Head of caudate nucleus (tissue), 42 donors: ENCODE measurements at places on chromosomes 7 and 10.

GRCh38 chr7:29611941-29612544 is 48.4 kb downstream of the PRR15 start:
- DNase-seq: no peak

- DNase-seq: no peak
Observed at GRCh38 chr10:95792874-95793285, 36.9 kb downstream of the ENTPD1 start.

DNA sequence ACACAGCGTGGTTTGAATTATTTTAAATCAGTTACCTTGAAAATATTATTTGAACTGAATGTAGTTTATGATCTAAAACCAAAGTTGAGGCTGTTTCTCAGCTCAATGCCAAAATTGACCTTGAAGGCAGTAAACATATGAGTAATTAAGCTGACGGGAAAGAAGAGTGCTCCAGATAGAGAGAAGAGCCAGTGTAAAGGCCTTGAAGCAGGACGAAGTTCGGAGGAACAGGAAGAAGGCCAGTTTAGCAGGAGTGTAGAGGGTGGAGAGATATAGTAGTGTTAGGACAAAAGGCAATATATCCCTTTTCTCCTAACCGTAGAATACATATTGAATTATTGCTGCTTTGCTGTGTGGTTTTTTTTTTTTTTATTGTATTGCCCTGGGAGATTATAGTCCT is 63.2 kb downstream of the CYP51A1 start:
- DNase-seq: no peak

DNA sequence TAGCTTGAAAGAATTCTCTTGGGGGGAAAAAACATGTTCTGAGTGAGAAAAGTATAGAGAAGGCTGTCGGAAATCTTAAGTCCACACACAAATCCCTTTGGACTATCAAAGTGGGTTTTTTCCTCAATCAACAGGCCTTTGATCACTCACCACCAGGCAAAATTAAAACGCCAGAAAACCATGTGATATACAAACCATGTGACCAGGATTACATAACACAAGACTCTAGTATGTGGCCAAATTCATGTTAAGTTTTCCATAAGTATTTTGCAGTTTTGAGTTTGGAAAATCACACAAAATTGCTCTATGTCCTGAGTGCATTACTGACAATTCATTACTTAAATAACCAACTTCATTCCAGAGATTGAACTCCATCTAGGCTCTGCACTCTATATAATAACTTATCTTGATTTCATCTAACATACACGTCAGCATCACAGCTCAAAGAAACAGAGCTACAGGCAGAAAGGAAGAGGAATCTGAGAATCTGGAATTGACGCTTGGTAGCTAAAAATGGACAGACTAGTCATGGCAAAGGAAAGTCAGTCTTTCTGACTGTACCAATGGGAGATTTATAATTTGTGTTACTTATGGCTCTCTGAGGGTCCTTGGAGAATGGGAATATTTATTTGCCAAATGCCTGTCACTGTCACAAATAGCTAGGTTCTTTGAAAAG is 383.5 kb downstream of the SFMBT2 start:
- DNase-seq: no peak

GRCh38 chr10:17278607-17279240 is 50.7 kb downstream of the VIM start:
- no peak for DNase-seq

DNA sequence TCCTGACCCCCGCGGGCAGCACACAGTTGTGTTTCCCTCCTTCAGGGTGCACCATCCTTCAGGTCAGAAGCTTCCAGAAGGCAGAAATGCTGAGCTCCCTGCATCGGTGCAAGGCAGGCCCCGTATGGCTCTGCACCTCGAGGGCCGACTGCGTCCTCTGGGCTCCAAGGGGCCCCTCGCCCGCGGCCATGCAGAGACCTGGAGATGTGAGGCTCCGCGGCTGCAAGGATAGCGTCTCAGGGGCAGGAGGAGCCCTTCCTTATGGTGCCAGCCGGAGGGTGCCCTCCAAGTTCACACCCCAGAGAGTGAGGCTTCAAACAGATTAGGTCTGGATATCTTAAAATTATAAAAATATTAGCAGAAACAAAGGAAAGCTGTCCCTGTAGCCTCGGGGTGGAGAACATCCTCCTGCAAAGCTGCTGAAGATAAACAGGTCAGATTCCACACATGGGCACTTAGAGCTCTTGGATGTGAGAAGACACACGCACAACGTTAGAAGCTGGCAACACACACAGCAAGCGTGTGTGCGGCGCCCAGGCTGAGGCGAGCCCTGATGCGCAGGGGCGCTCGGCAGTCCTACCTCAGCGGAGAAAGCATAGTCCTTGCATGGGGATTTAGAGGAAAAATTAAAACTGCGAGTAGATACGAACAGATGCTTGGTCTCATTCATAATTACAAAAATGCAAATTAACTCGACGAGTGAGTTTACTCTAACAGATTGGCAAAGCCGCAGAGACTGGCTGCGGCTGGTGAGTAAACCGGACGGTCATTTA is 20.4 kb downstream of the KNDC1 start:
- no peak for DNase-seq

DNA sequence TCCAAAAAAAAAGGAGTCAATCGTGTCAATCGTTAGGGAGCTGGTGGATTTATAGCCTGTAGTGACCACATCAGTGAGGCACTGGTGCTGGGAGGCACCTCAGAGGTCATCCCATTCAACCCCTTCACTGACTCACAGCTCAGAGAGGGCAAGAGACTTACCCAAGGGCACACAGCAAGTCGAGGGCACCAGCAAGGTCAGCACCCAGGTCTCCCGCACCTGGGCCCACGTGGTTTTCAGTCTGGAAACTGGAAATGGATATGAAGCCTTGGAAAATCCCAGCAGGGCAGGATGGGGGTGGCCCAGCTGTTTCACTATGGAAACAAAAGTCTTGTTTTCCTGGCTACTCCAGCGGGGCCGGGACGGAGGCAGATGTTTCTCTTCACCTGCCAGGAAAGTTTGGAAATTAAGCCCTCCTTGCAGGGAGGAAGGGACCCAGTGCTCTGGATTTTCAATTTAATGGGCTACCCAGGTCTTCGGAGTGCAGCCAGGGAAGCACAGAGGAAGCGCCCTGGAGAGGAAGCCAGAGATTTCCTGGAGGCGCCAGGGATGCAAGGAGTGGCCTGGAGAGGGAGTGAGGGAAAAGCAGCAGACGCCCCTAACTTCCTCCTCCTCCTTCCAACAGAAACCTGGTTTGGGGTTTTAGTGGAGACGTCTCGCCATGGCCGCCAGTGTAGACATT is 157.2 kb upstream of the TNRC18 start:
- DNase-seq: no peak

GRCh38 chr10:128738386-128738915 is 612.2 kb upstream of the MKI67 start:
- DNase-seq: no peak

DNA sequence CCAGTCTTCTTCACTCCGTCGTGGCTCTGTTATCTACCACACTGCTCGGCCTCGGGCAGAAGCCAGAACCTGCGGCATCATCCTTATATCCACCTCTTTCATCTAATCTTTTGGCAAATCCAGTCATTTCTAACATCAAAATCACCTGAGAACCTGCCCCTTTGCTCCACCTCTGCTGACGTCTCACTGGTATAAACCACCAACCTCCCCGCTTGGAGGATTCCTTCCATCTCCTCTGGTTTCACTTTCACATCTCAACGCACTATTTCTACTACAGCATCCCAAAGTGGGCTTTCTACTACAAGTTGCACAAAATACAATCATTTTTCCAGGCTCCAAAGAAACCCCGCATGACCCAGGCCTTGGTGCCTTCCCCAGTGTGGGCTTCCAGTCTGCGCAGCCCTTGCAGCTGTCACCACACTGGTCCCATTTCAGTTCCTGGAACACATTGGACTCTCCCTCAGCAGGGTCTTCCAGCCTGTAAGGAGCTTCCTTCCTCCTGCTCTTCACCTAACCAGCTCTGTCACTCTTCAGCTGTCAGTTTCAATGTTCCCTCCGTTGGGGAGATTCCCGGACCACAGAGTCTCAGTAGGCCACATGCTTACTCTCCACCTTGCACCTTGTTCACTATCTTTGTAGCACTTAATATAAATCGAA is 85.0 kb downstream of the PRKCQ start:
- no peak for DNase-seq
